ENCODE measurements at places on chromosomes 1 and 21.

GRCh38 chr21:45079351-45079750 lies 5.0 kb downstream of the ADARB1 start:
- DNase-seq: no peak

DNA sequence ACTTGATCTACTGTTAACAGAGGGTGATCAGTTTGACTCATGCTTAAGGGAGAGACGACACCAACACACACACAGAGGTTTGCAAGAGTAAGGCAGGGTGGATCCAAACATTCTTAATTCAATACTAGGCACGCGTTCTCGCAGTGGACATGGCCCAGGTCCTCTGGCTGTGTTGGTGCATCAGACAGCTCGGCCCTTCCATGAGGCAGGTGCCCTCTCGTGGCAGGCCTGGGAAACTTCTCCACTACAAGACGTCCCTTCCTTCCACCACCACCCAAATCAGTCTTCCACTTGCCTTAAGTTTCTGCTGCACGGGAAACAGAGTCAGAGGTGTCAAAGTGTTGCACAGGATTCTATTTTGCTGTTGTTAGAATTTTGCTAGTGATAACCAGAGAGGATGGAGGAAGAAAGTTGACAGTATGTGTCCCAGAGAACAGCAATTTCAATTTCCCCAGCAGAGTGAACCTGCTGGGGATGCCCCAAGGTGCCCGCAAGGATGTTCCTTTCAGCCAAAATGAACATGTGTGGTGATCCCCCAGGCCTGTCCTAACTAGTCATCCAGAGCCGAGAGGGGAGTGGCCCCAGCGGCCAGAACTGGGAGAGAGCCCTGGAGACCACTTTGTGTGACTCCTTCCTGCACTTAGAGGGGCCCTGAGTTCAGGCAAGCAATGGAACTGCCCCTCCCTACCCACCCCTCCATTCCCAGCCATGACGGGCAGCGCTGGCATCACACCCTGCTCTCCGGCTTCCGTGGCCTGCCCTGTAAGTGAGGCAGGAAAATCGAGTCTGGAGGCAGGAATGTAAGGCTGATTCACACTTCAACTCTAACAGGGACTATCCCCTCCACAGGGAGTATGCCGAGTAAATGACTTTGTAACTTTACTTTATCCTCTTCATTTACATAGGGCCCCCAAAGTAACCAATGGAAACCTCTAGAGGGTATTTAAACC lies 34.8 kb downstream of the MX1 start:
- peak; percentile 47 for DNase-seq

GRCh38 chr1:212557739-212558692 lies 50.5 kb upstream of the ATF3 start:
- no peak for DNase-seq

DNA sequence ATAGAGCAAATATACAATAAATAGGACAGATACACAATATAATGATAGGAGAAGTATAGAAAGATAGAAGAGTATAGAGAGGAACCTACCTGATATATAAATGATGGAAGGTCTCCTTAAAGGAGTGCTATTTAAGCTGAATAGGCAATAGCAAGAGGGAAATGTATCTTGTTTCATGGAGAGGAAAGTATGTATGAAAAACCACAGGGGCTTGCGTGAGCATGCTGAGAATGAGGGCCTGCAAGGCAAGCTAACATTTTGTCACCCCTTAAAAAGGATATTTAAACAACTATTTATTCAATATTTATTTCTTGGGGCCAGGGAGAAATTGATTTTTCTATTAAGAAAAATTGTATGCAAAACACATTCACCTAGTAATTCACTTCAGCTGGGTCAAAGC lies 150.9 kb upstream of the ZRANB2 start:
- DNase-seq: no peak

GRCh38 chr1:6873298-6874015 lies 88.2 kb downstream of the CAMTA1 start:
- no peak for DNase-seq

- DNase-seq: no peak
Measured at GRCh38 chr1:158685085-158685484, 1.4 kb downstream of the SPTA1 start.

- peak; percentile 31 for DNase-seq
Measured at GRCh38 chr1:197399755-197400521, 131.9 kb downstream of the CRB1 start.

DNA sequence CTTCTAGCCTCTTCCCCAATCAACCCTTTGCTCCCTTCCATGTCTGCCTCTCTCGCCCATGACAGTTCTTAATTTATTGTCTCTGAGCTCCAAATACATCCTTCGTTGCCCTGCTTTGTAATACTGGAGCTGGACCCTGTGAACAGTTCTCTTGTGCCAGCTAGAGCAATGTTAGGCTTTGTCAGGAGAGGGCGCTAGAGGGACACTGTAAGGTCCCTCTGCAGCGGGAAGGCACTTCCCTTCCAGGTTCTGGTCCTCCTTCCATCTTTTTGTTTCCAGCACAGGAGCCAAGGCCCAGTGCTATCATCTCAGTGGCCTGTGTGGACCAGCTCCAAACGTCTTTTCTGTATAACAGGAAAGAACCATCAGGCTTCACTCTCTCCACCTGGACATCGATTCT lies 95.9 kb downstream of the PTPRU start:
- DNase-seq: no peak

DNA sequence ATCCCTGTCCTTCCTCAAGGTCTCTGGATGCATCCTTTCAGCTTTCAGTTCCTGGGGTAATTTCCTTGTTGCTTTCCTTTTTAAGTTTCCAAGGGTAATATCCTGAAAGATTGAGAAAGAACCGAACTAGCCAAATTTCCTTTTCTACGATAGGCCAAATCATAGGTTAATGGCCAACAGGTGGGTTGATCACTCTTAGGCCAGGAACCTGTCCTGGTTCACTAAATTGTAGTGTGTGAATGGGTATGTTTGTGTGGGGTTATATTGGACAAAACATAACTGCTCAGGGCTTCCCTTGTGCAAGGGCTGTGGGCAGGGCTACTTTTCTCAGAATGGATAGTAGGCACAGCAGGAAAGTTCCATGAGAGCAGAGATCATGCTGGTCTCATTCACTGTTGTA lies 17.1 kb downstream of the UBE2T start:
- DNase-seq: no peak

- DNase-seq: no peak
Measured at GRCh38 chr1:210437111-210437510, 108.4 kb downstream of the HHAT start.

DNA sequence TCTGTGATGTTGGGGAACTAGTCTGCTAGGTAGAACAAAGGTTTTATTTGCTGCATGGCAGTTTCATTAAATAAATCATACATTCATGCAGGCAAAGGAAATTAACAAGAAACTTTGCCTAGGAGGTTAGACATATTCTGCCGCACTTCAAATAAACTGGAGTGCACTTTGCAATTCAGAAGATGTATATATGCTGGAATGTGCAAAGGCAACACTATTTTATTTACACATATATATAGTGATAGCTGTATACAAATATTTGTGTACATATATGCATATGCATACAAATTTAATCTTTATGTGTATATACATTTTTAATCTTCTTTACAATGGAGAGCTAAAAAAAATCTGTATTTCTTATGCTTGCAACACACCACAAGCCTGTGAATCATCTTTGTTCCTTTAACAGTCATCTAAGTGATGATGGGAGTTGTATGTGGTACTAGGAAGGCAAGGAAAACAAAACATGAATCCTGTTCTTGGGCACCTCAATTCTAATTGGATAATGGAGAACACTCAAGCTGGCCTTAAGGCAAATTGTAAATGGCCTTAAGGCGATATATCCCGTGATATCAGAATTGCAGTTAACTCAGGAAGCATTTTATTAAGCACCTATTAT lies 605.8 kb upstream of the CAMK1G start:
- peak; percentile 20 for DNase-seq

DNA sequence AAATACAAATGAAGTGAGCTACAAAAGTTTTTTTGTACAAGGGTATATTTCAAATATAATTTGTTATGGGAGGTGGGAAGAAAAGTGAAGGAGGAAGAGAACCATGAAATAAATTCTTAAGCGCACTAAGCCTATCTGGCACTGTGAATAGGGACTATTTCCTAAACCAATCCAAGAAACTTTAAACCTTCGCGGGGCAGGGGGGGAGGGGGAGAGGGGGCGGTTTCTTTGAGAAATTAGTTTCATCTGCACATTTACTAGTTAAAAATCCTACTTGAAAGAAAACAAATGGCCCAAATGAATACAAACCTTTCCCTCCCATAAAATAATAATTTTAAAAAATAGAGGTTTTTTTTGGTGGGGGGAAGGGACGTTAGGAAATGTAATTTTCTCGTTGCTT lies 364 bp downstream of the GOLPH3L start:
- DNase-seq: no peak

DNA sequence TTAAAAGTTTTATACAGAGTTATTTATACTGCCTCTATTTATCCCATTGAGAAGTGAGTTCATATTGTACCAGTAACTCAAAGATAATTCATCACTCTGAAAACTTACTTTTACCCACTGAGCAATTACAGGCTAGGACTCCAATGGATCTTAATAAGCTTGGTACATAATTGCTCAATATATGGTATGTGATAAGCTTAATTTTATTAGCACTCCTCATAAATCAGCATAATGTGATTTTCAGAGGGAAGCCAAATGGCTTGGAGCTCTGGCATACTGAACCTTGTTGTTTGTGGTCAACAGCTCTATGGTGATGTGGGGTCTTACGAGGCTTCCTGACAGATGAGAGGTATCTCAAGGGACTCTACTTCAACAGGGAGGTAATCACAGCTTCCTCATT lies 26.3 kb downstream of the ADAM30 start:
- no peak for DNase-seq

DNA sequence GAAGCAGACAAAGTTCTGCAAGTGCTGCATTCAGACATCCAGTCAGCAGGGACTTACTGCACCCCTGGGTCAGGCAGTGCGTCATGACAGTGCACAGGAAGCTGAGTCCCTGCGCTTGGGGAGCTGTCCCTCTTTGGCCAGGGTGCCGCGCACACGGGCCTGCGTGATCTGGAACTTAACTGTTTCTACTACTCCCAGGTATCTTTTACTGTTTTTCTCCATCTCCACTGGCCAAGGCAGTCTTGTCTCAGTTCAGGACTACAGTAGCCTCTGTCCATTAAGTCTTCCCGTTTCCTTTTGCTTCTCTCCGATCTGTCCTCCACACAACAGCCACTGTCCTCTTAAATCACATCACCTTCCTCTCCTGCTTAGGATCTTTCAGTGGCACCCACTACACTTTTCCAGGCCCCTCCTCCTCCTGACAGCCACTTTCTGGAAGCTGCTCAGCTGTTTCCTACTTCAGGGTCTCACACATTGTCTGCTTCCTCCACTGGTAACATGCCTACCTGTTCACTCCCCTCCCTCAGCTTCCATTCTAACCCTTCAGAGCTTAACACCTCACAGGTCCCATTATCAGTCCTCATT lies 15.9 kb downstream of the ERRFI1 start:
- DNase-seq: no peak

DNA sequence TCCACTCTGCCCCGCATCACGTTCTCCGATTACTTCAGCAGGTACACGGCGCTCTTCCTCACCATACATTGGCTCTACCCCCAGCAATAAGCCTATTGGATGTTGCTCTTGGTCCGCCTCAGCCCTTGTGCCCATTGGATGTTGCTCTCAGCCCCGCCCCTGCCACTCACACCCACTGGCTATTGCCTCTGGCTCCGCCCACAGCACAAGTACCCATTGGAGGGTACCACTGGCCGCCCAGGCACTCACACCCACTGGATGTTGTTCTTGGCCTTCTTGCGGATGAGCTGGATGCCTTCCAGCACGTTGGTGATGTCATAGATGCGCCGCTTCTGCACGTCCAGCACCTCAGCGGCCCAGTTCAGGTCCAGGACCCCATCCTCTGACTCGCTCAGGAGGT lies 9.4 kb downstream of the E2F2 start:
- DNase-seq: no peak

DNA sequence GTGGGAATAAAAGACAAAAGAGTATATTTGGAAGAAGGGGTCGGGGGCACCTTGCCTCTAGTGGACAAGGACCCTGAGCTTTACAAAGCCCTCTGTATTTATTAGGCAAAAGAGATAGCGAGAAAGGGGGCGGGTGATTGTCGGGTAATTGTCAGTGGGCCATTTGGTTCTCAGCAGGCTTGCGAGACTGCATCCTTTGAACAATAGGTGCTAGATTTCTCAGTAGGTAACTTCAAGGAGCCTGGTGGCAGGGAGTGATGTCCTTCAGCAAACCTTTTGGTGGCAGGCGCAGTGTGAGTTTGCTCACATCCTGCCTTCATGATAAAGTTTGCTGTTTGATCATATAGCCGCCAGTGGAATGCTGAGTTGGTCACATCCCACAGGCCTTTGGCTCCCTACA lies 71.4 kb downstream of the AXDND1 start:
- DNase-seq: no peak
